ENCODE measurements at places on chromosomes 1 and 21.
A peak's percentile ranks its signal among the peaks of the same experiment; 100 is the strongest.

- no peak for DNase-seq
These were observed 273.4 kb downstream of the VAV3 start for GRCh38 chr1:107691540-107691939.

DNA sequence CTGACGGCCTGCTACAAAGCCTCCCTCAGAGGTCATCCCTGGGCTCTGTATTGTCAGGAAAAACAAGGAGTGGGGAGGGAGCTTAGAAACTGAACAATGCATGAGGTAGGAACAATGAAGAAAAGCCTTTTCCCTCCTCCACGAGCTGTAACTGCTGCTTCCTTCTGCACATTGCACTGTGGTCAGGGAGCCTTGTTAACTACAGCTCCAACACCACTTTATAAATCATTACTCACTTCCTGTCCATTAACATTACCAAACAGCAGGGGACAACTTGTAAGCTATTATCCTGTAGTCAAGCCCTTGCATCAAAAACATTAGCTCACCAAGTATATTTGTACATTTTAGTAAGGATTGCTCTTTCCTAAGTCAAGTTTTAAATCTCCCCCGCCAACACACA, 336.0 kb upstream of the NR5A2 start:
- DNase-seq: no peak

GRCh38 chr1:204377800-204378668, 18.3 kb upstream of the PLEKHA6 start:
- DNase-seq: no peak

- DNase-seq: no peak
These were observed 14.8 kb upstream of the METTL18 start for GRCh38 chr1:169809370-169810095.

DNA sequence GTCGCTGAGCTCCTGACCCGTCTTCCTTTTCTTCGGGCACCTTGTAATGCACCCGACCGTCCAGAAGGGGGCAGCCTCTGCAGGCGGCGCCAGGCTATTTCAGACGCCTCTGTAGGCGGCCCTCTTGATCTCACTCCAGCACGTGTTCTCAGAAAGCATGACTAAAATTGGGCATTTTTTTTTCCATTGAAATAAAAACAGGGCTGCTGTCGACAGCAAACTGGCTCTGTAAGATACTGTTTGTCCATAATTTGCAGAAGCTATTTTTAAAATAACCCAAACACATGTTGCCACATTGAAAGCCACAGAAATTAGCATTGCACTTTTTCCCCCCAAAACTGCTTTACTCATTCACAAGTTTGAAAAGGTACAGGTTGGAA, 78.0 kb downstream of the STUM start:
- peak; percentile 60 for DNase-seq

DNA sequence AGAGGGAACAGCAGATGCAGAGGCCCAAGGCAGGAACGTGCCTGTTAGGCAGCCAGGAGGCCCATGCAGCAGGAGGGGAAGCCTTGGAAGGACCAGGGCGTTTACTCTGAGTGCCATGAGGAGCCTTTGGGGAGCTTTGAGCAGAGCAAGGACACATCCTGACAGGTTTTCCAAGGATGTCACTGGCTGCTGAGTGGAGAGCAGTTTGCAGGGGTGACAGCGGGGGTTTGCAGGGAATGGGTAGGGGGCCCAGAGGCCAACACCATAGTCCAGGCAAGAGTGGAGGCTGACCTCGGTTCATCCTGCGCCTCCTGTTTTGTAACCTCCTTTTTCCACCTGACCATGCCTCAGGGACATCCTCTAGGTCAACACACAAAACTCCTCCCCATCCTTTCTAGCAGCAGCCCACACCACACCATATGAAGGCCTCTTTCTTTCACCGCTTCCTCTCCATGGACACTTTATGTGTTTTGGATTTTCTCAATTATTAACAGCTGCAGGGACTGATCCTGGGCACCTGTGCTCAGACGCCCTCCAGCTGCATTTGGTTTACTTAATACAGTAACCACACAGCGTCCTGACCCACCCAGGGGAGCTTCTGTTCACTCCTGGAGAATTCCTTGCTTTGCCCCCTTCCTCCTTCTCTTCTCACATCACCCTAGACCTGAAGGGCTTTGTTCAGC, 528.5 kb downstream of the MATN1 start:
- no peak for DNase-seq

- DNase-seq: no peak
These were observed 16.6 kb upstream of the ABCG1 start for GRCh38 chr21:42202321-42202720.

- DNase-seq: no peak
These were observed at the start of gene KRTAP7-1 for GRCh38 chr21:30829659-30830058. Gene KRTAP7-1 (minus strand): TSS chr21:30829759. CDS start chr21:30829698, 61 bp downstream.

DNA sequence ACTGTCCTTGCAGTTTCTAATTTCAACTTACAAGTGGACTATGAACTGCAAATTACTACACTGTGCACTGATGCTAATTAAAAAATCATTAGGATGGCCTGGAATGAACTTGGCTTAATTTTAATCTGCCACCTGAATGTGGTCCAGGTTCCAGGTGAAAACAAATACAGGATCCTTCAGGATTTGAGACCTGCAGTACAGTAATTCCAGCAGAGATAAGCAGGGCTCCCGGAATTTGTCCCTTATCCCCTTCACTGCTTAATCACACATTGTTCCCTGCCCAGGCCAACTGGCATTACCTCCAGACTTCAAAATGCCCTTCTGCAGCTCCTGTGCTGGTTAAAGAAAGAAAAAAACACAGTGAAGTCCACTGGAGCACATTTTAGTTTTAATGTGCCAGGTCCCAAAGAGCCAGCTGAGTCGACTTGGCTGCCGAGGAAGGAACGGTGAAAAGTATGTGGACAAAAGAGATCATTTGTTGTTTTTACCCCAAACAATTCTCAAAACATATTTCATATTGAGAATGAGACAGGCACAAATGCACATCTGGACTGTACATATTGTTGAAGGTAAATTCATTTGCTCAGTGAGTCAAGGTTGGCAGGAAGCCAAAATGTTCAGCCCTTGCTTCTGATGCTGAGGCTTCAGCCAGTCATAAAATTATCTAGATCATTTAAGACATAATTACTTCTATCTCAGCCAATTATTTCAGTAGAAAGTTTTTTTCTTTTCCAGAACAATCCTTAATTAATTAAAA, 28.3 kb downstream of the DEGS1 start:
- no peak for DNase-seq

DNA sequence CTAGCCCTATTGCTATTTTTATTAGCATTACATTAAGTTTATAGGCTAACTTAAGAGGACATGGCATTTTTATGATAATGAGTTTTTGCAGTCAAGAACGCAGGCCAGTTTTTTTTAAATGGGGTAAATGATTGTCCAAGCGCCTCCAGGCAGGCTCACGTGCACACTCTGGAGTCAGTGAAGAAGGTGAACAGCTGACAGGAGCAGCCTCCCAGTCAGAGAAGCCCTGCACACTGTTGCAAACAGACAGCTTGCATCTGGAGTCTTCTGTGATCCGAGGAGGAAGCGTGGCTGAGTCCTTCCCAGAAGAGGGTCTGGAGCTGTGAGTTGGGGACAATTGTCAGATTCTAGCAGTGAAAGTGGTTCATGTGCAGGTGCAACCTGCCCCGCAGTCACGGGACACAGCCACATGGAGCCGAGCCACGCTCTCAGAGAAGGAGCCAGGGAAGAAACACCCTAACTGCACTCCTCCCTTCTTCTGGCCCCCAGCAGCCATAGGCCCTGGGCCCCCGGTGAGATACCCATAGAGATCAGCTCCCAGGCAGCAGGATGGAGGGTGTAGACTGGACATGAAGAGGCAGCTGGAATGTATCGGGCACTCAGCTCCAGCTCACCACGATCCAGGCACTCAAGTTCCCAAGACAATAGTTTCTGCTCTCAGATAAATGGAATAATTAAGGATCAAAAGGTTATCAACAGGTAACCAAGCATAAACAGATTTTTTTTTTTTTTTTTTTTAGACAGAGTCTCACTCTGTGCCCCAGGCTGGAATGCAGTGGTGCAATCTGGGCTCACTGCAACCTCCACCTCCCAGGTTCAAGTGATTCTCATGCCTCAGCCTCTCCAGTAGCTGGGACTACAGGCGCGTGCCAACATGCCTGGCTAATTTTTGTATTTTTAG, 26.4 kb downstream of the CAPN2 start:
- DNase-seq: no peak

GRCh38 chr1:18992646-18993045, 36.2 kb upstream of the IFFO2 start:
- DNase-seq: no peak

DNA sequence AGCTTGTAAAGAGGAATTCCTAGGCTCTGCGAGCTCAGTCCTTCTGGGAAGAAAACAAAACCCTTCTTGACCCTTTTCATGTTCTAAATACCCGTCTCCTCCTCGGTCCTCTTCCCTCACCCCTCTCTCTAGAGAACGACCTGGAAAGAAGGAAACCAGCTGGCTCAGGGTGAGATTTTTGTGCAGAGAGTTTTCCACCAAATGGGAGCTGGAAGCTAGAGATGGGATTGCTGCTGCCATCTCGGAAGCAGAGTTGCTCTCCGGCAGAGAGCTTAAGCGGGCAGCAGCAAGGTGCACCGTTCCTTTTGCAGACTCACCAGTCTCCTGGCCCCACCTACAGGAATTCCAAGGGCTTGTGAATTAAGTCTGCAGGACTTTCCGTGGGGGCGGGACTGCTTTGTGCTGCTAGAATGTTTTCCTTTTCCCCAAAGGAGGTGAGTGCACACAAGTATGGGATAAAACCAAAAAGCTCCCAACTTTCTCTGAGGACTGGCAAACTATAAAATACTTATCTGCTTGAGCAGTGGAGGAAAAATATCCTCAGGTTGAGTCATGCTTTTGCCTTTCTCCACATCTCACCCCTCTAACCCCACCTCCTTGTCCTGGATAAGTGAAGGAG, 29.1 kb upstream of the KIAA0040 start:
- no peak for DNase-seq

DNA sequence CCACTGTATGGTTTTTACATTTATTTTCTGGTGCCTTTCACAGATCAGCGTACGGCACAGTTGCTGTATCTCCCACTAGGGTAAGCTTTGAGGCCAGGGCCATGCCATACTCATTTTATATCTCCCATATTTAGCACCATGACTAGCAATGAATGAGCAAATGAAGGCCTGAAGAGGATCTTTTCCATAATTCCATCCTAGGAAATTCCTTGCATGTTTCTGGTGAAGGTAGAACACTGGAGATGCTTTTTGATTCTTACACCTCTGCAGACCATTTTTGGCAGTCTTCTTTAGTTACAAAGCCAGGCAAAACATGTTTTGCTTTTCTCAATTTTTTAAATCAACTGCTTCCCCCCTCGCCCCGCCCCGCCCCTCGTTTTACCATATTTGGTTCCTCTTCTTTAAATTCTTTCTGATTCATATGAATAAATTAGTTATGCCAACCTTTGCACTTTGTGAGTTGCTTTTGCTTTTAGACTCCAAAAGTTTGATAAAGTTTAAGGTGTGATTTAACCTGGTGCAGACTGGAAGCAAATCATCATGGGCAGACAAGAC, 78.9 kb upstream of the AK4 start:
- DNase-seq: no peak

DNA sequence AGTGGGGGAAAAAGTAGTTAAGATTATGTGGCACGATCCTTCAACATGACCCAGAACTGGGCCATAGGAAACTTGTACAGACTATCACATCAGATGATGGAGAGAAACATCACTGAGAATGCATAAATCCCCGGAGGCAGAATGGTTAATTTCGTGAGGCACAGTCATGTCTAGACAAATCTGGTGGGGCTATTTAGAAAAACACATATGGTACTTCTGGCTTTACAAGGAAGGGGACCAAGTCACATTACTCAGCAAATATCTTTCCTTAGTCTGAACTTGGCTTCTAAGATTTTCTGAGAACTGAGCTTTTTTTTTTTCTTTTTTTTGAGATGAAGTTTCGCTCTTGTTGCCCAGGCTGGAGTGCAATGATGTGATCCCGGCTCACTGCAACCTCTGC, 9.2 kb upstream of the UQCRHL start:
- no peak for DNase-seq

GRCh38 chr1:30253807-30254440, 469.5 kb downstream of the MATN1 start:
- no peak for DNase-seq

GRCh38 chr1:2887941-2888855, 86.7 kb upstream of the TTC34 start:
- DNase-seq: no peak

GRCh38 chr1:74937176-74937575, 197.0 kb upstream of the LHX8 start:
- DNase-seq: no peak

GRCh38 chr1:222618001-222618879, at the start of gene MIA3:
Gene MIA3 (plus strand): TSS chr1:222618097. CDS start chr1:222618111, 14 bp downstream.
- DNase-seq: peak; percentile 80

DNA sequence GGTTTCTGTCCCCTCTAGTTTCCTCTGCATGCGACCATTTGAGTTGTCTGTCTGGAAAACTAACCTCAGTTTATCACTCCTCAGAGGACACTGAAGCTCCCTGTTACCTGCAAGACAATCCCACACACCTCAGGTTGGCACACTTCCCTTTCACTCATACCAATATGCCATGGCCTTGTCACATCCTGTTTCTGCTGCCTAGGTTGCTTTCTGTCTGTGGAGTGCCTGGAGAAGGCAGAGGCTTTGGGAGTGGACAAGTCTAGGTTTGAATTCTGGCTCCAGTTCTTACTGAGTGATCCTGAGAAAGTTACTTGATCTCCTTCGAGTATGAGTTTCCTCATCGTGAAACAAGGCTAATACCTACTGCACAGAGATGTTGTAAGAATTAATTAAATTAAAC, 171.5 kb upstream of the CACYBP start:
- DNase-seq: no peak

GRCh38 chr1:203196371-203196770, 9.9 kb upstream of the CHI3L1 start:
- no peak for DNase-seq

- DNase-seq: no peak
These were observed 150.2 kb downstream of the GRIK3 start for GRCh38 chr1:36884029-36884701.

GRCh38 chr1:160548183-160548582, 25.1 kb upstream of the SLAMF6 start:
- DNase-seq: no peak

DNA sequence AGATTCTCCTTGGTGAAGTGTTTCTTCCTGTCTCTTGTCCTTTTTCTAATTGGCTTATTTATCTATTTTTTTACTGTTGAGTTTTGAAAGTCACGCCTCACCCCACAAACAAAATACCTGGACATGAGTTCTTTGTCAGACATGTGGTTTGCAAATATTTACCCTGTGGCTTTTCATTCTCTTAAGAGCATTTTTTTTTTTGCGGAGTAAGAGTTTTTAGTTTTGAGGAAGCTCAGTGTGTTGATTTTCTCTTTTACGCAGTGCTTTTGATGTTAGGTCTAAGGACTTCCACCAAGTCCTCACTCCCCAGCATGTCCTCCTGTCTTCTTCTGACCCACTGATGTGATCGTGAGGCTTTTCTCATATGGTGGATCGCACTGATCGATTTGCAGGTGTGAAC, 7.6 kb downstream of the DFFB start:
- no peak for DNase-seq
